ENCODE measurements at places on chromosomes 2 and 18. TPM values are rescaled to one million over a fixed set of nuclear protein-coding genes. Genes with fewer than 3 reads are reported as not detected.

- DNase-seq, result no peak
Observed at GRCh38 chr2:79180092-79180491, 20.5 kb upstream of the REG3A start.

DNA sequence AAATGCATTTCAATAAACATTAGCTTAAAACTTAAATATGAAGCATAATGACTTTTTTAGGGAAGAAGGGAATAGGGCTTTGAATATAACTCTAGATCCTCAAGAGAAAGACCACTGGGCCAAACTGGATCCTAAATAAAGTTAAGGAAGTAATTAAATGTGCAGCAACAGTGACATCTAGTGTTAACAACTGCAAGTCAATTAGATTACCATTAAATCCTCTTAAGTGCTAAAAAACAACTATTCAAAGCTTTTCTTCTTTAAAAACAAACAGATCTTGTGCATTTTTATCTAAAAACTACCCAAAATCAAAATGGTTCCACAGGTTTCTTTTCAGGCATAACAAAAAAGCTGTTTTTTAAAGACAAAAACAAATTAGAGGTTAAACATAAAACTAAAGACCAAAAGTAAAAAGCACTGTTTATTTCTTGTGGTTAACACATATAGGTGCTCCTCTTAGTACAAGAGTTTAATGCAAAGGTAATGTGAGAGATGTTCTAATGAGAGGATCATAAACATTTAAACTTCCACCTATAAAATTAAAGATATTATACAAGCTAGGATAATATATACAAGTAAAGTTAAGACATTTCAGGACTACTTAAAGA lies 111.4 kb downstream of the THADA start:
- no peak for DNase-seq

- no peak for DNase-seq
Observed at GRCh38 chr18:23330423-23330822, 122.7 kb upstream of the RIOK3 start.

- DNase-seq, result no peak
Observed at GRCh38 chr18:48864876-48865275, 85.9 kb downstream of the SMAD7 start.

DNA sequence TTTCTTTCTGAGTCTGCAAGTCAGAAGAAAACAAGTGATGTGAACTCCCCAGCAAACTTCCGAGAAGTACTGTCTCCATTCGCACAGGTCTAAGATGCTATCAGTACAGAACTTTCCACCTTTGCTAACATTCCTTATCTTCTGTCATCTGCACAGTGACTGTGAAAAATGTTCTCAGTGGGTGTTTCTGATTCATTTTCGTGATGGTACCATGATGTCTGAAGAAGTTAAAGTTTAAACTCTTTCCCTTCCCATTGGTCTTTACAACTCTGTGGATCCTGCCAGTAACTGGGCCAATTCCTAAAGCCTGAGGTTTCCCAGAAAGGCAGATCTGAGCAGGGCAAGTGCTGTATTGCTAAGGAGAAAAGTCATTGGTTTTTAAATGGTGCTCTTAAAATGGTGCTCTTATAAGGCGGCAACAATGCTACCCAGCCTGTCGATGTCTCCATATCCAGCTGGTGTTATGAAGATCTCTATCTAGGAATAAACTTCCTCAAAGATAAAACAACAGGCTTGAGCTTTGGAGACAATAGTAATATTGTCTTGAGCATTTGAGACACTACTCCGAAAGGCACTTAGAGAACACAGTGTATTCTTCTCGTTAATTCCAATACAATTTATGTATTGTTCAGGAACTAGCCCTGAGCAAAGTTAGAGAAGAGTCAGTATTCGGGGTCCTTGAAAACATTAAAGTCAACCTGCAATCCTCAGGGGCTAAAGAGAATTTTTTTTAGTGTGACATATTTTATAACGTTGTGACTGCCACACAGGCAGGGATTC lies 232.3 kb downstream of the OSR1 start:
- DNase-seq, result no peak

DNA sequence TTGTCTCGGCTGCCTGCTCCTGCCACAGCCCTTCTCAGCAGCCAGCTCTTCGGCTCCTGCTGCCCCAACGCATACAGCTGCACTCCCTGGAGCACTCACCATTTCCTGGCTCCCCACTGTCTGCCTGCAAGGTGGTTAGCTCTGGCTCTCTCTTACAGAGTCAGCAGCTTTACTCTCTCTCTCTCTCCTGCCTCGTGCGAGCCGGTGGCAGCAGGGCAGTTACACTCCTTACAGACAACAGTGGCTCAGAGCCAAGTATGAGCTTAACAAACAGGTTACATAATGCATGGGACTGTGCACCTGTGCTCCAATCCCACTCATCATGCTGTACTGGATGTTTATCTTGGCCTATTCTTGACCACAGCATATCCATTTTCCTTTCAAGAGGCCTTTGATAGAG lies 47.4 kb upstream of the DNAJC10 start:
- no peak for DNase-seq

DNA sequence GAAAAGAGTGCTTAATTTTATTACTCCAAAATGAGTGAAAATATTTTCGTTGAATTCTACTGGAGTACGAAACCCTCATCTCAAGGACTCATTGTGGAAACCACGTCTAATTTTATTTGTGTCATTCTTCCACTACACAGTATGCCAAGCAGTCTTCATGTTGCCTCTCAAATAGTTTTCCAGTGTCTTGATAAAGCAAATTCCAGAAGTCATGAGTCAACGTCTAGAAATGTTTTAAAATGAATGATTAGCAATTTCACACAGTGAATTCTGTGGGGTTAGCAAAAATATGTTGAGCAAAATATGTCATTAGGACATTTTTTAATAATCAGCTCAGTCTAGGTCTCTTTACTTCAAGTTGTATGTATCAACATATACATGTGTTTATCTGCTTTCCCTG lies 865.5 kb downstream of the DSC3 start:
- no peak for DNase-seq

DNA sequence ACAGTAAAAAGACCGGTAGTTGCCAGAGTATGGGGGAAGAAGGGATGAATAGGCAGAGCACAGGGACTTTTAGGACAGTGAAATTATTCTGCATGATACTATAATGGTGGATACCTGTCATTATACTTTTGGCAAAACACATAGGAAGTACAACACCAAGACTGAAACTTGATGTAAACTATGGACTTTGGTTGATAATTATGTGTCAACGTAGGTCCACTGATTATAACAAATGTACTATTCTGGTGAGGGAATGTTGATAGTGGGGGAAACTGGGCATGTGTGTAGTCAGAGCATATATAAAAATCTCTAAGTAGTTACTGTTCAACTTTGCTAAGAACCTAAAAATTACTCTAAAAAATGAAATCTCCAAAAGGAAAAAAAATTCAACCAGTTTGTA lies 629.7 kb downstream of the CCDC85A start:
- DNase-seq, result no peak

- peak; percentile 45 for DNase-seq
Observed at GRCh38 chr2:20326163-20326780, 24.4 kb downstream of the PUM2 start.

- DNase-seq, result no peak
Observed at GRCh38 chr2:73292906-73293533, 328 bp downstream of the EGR4 start.

GRCh38 chr2:45626387-45627221 lies 15.5 kb upstream of the SRBD1 start:
- no peak for DNase-seq

DNA sequence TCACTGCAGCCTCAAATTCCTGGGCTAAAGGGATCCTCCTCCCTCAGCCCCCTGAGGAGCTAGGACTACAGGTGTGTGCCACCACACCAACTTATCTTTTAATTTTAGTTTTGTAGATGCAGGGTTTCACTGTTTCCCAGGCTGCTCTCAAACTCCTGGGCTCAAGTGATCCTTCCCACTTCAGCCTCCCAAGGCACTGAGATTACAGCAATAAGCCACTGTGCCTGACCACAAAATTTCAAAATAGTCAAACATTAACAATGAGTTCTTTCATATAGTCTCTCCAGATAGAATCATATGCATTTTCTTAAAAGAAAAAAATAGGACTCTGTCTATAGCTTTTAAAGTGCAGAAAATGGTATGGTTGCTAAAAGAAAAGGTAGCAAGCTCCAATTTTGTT lies 24.9 kb upstream of the PID1 start:
- DNase-seq, result no peak

GRCh38 chr2:83196225-83196624 lies 1262.9 kb downstream of the SUCLG1 start:
- no peak for DNase-seq

- DNase-seq, result no peak
Observed at GRCh38 chr2:106030287-106031268, 163.5 kb downstream of the UXS1 start.

GRCh38 chr2:236449167-236449761 lies 120.4 kb upstream of the ACKR3 start:
- no peak for DNase-seq

- no peak for DNase-seq
Observed at GRCh38 chr2:73084971-73085370, 13.5 kb upstream of the SFXN5 start.

GRCh38 chr2:96949701-96950350 lies 36.6 kb downstream of the FAM178B start:
- no peak for DNase-seq

DNA sequence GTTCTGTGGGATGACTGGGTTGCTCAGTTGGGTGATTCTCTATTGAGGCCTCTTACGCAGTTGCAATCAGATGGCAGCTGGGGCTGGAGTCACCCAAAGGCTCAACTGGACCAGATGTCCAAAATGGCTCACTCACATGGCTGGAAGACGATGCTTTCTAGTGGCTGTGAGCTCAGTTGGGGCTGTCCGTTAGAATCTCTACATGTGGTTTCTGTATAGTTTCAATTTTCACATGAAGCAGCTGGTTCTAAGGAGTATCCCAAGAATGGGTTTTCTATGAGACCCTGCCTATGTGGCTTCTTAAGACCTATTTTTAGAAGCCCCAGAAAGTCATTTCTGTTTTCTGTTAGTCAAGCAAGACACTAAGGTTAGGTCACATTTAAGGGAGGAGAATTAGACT lies 4.4 kb downstream of the XRCC5 start:
- no peak for DNase-seq

- DNase-seq, result no peak
Observed at GRCh38 chr2:25232248-25232825, 64.0 kb upstream of the POMC start.

GRCh38 chr2:81598453-81598852 lies 1293.9 kb upstream of the LRRTM1 start:
- no peak for DNase-seq

- no peak for DNase-seq
Observed at GRCh38 chr2:176501617-176502016, 232.4 kb downstream of the MTX2 start.

GRCh38 chr2:237884681-237885080 lies 25.3 kb downstream of the RAMP1 start:
- DNase-seq, result no peak

DNA sequence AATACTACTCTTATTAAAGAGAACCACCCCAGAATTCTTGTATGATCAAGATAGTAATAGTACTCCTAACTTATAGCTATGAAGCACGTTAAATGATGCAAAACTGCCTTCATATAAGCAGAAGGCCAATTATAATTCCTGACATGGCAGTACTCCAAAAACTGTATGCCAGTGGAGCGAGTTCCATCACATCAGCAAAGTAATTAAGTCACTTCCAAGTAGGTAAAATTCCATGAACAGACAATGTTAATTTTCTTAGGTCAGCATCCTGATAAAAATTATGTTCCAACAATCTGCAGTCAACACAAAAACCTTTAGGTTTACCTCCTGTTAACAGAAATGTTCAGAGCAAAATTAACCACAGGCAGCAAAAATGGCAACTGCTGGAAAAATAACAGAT lies 136.7 kb downstream of the CDH2 start:
- DNase-seq, result no peak

DNA sequence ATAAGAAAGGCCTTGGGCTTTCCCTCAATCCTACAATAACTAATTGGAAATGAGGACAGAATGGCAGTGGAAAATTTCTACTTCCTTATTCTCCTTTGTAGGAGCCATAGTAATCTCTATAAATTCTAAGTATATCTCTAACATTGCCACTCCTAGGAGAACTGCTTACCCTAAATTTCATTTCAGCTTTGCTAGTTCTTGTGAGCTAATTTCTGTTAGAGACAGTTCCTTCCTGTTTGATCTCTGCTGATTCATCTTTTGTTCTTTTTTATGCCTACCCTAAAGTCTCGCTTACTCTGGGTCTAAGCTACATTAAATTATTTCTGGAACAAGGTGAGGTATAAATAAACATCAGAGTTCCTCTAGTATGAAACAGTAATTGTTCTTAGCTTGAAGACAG lies 25.7 kb downstream of the ABHD3 start:
- DNase-seq, result no peak

DNA sequence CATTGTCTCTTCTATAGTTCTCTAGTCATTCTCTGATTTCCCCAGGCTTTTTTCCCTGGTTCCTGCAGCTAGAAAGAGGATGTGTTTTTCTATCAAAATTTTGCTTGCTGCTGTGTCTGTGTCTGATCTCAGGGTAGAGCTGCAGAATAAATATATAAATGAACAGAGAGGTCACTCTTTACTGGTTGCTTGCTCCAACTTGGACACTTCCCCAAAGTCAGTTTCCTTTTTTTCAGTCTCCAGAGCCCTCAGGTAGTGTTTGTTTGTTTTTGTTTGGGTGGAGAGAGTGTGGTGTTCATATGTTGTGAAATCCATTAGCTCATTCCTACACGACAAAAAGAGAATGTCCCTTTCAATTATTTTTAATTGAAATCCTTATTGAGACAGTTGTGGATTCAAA lies 85.8 kb downstream of the CERS6 start:
- no peak for DNase-seq

- no peak for DNase-seq
Observed at GRCh38 chr18:56044239-56044638, 456.2 kb upstream of the TCF4 start.

DNA sequence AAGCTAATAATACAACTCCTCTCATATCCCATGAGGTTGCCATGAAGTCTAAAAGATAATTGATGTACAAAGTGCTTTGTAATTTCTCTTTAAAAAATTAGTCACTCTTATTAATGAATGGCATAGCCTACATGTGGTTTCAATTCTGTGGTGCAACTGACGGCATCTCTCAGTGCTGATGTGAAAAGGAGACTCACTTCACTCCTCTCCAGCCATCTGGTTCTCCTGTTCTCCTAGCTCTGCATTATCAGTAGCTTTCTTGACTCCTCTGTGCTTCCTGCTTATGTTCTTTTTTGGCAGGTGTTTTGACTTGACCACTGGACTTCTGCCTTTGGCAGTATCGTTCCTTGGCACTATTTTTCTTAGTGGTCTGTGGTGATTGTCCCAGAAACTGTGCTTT lies 134.9 kb upstream of the ZFP36L2 start:
- DNase-seq, result no peak

- DNase-seq, result no peak
Observed at GRCh38 chr2:104443145-104443544, 410.8 kb upstream of the POU3F3 start.

GRCh38 chr2:158665536-158666302 lies 129.4 kb upstream of the DAPL1 start:
- no peak for DNase-seq

- DNase-seq, result no peak
Observed at GRCh38 chr18:13371689-13372418, 153.3 kb downstream of the LDLRAD4 start.

Gene CHST9
- total RNA-seq, result not detected

Gene ANKRD62
- not detected for total RNA-seq

Gene SPR
- total RNA-seq, result 8.8 TPM

Gene FEV
- total RNA-seq, result not detected

Gene GPD2
- total RNA-seq, result 38.9 TPM

Gene ACADL
- total RNA-seq, result not detected

Gene TXNDC2
- not detected for total RNA-seq

Gene FAM237A
- not detected for total RNA-seq

Gene HAAO
- total RNA-seq, result 0.35 TPM

Gene SOWAHC
- total RNA-seq, result 0.15 TPM

Gene KCNJ13
- total RNA-seq, result not detected

Gene RHBDD1
- total RNA-seq, result 35.7 TPM

Gene CDH19
- not detected for total RNA-seq

Gene OTOS
- total RNA-seq, result not detected

All from CD8-positive, alpha-beta memory T cell (primary cell).